ENCODE measurements at places on chromosomes 5 and 9. TPM values are rescaled to one million over a fixed set of nuclear protein-coding genes. Genes with fewer than 3 reads are reported as not detected.

TNFSF8 gene
- total RNA-seq: 2.6 TPM

GLDC gene
- 2.6 TPM for total RNA-seq

EQTN gene
- total RNA-seq: 0.73 TPM

ARL14EPL gene
- total RNA-seq: not detected

FOXD4L5 gene
- total RNA-seq: not detected

IRX2 gene
- 69.4 TPM for total RNA-seq

ADAMTSL1 gene
- total RNA-seq: 3.6 TPM

GM2A gene
- 58.0 TPM for total RNA-seq

ENG gene
- 30.9 TPM for total RNA-seq

KCNIP1 gene
- 1.6 TPM for total RNA-seq

C9orf153 gene
- total RNA-seq: 0.59 TPM

PCDHGC4 gene
- total RNA-seq: 6.2 TPM

RLN1 gene
- total RNA-seq: 0.48 TPM

FBP1 gene
- 41.1 TPM for total RNA-seq

DNA sequence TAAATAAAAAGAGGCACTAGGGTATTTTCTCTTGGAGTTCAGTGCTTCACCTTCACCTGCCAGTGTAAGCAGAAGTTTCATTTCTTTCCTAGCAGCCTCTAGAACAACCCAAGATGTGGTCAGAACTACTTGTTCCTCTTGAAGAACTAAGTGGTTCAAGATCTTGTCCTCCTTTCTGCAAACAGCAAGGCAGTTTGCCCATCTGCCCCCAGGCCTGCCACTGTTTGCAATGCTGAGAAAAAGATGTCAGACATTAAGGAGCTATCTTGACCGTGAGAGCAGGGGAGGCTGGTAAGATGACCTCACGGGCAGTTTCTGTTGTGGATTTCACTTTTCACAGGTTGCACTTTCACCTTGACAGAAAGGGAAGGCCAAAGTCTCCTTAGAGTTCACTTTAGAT is 52.0 kb upstream of the KLF4 start:
- DNase-seq: peak; percentile 78

DNA sequence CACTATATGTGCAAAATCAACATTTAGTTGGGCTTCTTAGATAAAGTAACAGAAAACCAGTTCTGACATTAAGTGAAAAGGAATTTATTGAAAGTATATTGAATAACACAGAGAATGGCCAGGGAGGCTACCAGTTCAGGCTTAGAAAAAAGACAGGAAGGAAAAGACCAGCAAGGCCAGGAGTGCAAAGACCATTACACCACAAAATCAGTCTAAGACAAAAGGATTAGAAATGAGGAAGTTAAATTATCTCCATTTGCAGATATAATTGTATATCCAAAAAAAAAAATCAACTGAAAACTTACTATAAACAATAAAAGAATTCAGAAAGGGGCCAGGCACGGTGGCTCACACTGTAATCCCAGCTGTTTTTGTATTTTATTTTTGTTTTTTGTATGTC is 4.8 kb upstream of the TEX10 start:
- no peak for DNase-seq

GRCh38 chr5:9212605-9213004 is 333.3 kb downstream of the SEMA5A start:
- DNase-seq: no peak

- no peak for DNase-seq
Observed at GRCh38 chr9:123775289-123776284, 154.3 kb downstream of the DENND1A start.

DNA sequence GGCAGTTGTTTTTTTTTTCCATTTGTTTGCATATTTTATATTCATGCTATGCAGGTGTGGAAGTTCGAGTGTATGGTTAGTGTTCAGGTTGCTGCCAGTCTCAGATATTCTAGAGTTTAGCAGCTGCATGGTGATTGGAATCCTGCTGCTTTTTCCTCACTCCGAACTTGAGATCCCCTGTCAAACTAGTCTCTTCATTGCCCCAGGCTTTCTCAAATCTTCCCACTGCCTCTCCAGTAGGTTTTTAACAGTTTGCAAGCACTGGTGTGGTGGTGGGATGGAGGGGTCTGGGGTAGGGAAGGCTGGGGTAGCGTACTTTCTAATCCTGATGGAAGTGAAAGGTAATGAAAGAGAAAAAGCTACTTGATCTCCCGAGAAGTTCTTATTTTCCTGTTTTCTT is 112.9 kb downstream of the CHSY3 start:
- no peak for DNase-seq

DNA sequence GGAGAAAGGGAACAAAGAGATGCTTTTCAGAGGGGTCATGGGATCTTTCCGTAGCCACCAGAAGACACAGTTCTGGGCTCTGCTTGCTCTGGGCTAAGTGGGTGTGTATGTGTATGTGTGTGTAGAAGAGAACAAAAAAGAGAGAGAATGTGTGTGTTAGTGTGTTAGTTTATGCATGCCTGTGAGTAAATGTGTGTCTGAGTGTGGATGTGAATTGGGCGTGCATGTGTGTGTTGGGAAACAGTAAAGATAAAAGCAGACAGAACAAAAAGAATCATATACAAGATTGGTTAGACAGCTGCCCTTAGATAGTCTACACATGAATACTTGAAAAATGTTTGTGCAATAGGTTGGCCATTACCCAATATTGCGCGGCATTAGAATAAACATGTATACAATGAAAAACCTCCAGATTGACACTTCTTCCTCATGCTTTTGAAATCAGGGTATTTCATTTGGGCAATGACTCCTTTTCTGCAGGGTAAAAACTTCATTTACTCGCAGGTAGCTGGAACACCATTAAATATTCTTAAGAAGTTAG is 36.5 kb upstream of the HSPA9 start:
- no peak for DNase-seq

DNA sequence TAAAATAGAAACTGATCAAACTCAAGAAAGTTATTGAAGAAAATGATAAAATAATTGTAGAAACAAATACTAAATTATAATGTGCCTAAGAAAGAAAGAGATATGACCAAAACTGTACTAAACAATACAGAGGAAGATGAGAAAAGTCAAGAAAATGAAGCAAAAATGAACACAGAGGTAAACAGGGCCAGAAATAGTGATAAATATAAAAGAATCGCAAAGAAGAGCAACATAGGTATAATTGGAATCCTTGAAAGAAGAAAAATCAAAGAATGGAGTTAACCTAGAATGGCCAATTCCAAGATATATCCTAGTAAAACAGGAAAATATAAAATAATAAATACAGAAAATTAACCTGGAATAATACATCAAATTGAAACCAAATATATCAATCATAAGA is 69.6 kb downstream of the CSF2 start:
- no peak for DNase-seq

DNA sequence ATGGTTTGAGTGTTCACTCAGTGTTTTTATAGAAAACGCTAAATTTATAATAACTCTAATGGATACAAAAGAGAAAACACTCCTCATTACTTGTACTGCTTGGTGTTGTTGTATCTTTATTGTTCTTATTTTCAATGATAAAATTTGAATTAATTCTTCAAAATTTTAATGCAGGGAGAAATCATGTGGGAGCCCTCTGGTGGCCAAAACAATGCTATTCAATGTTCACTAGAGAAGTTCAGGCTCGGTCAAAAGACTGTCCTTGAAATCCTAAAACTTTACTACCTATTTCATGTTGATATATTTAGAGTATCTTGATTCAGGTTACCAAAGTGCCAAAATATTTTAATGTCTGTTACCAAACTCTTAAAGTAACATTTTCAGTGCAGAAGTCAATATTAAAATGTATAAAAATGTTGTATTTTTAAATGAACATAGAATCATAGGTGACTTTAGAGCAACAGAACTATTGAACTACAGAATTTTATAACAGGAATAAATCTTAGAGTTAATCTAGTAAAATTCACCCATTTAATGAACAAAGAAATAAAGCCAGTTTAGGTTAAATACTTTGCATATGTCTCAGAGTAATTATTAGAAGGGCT is 1259.8 kb downstream of the PTPRD start:
- no peak for DNase-seq

- no peak for DNase-seq
Observed at GRCh38 chr9:5515261-5515650, 4.9 kb downstream of the PDCD1LG2 start.

- no peak for DNase-seq
Observed at GRCh38 chr9:113042884-113043657, 13.5 kb downstream of the ZFP37 start.

DNA sequence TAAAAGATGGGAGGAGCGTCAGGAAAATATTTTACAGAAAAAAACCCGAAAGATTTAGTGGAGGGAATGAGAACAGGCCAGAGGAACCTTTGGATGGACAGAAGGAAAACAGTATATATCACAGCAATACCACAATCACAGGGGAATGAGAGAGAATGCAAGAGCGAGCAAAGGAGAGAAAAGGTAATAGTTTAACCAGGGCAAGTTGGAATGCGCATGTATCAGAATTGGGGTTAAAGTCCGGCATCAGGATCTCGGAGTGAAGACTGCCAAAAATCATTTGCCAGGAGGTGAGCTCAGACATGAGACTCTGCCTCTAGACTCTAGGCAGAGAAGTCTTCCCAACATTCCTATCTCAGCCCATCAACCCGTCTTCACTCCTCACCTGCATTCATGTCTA is 36.8 kb downstream of the PCDHGC5 start:
- DNase-seq: no peak

DNA sequence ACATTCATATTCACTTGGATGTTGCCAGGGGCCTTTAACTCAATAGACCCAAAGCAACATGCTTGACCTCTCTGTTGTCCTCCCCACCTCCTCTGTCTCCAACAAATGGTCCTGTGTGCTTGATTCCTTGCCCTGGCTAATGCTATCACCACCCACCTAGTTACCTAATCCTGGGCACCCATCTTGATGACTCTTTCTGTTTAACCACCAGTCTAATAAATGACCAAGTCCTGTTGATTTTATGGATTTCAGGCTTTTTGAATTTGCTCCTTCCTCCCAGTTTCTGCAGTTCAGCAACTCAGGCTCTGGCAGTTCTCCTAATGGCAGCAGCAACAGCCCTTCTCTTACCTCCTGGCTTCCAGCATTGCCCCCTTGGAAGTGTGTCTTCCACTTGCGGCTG is 246.3 kb upstream of the KLF4 start:
- DNase-seq: no peak

DNA sequence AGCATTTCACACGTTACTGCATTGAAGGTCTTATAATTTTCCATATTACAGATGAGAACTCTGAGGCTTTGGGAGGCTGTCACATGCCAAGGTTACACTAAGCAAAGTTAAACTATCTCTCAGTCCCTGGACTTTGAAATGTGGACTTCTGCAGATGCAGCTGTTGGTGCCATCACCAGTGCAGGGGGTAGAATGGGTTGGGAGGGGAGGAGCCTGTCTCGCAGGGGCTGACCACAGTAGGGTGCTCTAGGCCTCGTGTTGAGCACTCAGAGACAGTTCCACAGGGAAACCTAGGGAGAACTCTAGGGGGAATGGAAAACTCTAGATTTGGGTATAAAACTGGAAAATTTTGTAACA is 220.9 kb downstream of the MAPKAP1 start:
- no peak for DNase-seq

- no peak for DNase-seq
Observed at GRCh38 chr5:150296496-150296895, 6.2 kb downstream of the ARSI start.

DNA sequence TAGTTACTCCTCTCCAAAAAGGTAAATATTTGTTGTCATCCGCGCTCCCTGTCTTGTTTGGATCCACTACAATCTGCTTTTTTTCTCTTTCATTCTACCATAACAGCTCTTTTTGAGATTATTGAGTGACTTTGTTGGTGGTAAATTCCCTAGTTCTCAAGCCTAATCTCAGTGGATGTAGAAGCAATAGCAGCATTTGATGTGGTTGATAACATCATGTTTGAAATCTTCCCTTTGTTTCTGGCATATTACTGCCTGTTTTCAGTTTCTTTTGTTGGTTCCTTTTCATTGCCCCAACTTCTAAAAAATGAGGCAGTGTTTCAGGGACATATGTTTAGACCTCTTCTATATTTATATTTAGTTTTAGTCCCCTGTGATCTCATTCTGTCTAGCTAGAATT is 8.9 kb downstream of the CDC42SE2 start:
- no peak for DNase-seq

GRCh38 chr5:57431759-57432158 is 50.9 kb downstream of the ACTBL2 start:
- DNase-seq: no peak

DNA sequence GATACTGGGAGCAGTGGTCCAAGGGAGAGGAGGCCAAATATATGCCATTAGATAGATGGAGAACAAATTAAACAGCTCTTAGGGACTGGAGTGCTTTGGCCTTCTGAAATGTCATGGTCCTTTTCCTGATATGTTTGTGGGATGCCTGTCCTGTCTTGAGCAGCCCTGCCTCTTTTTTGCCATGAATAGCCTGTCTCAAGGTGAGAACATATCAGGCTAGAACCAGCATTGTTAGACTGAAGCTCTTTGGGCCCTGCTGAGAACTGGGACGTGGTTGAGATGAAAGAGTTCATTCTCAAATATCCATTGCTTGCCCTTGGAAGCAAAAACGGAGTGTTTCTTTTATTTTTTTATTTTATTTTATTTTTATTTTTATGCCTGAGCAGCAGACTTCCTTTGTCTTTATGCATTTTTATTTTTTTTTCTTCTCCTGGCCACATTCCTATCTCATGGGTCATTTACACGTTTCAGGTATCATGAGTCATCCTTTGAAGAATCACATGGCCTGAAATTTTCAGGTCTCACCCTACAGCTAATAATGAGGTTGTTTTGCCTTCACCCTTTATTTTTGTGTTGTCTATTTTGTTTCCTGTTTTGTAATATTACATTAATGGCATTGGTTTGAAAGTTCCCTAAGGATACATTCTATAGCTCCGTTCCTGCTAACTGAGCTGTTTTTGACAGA is 371.4 kb downstream of the PSAT1 start:
- no peak for DNase-seq

GRCh38 chr5:42600441-42600840 is 156.2 kb upstream of the CCDC152 start:
- no peak for DNase-seq

- DNase-seq: no peak
Observed at GRCh38 chr5:64807520-64807919, 38.8 kb downstream of the CWC27 start.

DNA sequence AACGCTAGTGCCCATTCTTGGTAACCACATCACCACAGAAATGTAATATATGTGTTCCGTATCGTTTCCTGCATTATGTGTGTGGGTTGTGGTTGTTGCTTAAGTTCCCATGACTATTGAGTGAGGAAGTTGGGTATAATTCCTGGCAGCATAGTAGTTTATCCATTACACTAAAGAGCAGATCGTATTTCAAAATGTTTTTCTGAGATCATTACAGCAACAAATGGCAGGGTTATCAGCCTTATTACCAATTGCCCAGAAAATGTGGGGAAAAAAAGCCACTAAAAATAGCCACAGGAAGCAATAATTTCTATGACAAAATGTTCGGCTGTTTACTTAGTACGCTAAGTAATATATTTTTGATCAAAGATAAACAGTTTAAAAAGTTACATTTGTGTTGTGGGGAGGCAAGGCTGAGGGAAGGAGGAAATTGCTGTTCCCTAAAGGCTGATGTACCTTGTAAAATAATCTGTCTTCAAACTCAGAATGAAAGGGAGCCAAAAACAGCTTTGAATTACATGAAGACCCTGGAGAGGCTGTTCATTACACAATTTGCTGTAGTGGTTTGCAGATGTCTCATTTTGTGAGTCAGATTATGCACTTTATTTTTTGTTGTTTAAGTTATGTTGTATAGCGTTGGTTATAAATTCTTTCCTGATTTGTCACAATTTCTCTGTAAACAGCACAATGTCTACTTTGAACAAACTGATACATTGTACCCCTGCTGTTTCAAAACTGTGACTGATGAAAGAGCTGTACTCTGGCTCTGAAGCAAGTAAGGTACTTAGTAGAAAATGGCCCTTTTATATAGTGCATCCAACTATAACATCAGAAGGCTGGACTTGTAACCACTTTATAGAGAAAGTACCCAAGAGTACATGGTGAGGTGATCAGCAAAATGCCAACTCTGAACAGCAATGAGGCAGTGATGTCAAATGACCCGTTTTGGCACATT is 1028.5 kb downstream of the NR2F1-AS1 start:
- DNase-seq: no peak
